ENCODE measurements at places on chromosomes 5 and 9.

- DNase-seq: no peak
These were observed 17.3 kb downstream of the DAPK1 start for GRCh38 chr9:87515006-87515405.

DNA sequence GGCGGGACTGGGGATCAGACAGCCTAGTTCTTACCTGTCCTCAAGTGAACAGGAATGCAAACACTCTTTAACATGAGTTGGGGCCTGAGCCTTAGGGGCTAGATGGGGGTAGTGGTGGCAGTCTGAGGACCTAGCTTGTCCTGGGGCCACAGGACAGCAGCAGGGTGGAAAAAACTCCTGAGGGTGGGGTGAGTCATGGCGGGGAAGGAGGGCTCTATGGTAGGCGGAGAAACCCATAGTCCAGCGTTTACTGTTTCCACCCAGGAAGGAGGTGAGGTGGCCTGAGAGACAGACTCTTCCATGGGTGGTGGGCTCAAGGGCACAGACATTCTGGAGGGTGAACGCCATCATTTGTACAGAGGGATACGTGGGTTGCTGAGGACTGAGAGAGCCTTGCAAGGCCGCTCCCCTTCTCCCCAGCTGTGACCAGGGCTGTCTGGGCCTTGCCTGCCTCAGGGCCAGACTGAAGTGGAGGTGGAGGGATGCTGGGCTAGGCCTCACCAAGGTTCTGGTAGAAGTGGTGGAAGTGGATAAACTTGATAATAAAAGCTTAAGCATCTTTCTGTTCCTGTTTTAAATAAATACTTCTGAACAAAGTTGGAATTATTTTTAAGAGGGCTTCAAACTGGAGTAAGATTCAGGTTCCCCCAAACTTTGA lies 1.1 kb upstream of the TSPAN17 start:
- no peak for DNase-seq

DNA sequence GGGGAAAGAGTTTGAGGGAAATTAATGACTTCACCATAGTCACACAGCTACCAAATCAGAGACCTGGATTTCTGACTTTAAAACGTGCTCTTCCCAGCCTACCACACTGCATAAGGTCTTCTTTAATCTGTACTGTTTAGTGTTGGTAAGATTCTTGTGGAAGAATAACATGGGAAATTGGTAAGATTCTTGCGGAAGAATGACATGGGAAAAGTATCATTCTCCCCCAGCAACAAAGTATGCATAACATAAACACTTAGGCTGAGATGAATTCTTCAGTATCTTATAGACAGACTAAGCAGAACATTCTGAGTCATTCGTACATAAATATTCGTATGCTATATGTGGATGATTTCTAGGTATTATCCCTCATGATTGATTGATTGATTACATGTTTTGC lies 170.4 kb downstream of the FOCAD start:
- DNase-seq: no peak

GRCh38 chr5:39076757-39077728 lies 2.8 kb upstream of the RICTOR start:
- no peak for DNase-seq

- DNase-seq: no peak
These were observed 4.0 kb upstream of the CDK5RAP2 start for GRCh38 chr9:120583958-120584369.

GRCh38 chr5:179729303-179729702 lies 3.3 kb upstream of the MAML1 start:
- DNase-seq: no peak

DNA sequence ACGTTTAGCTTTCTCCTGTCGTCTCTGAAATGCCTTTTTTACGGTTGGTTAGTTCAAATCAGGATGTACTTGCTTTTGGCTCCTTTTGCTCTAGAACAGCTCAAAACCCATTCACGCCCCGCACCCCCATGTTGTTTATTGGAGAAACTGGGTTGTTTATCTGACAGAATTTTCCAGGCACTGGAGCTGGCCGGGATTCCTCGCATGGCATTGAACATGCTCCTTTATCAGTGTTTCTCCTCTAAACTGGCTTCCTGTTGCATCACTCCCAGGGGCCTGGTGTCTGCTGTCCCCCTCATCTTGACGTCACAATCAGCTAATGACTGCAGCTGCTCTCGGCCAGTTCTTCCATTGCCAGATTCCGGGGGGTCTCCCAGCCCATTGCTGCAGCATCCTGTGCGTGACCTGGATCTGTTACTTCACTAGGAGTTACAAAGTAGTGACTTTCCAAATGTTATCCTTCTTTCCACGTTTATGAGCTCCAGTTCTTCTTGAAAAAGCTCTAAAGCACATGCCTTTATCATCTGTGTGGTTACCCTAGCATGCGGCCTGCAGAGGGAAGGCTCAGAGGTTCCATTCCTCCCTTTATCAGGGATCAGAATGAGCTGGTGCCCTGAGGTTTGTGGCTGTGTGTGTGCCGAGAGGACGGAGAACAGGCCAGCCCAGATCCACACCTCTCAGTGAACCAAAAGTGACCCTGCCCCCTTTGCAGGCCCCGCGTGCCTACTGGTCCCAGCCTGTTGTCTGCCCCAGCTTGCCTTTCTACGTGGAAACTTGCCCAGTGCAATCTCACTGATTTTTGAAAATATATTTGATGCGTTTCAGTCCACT lies 27.5 kb downstream of the FAM163B start:
- no peak for DNase-seq

DNA sequence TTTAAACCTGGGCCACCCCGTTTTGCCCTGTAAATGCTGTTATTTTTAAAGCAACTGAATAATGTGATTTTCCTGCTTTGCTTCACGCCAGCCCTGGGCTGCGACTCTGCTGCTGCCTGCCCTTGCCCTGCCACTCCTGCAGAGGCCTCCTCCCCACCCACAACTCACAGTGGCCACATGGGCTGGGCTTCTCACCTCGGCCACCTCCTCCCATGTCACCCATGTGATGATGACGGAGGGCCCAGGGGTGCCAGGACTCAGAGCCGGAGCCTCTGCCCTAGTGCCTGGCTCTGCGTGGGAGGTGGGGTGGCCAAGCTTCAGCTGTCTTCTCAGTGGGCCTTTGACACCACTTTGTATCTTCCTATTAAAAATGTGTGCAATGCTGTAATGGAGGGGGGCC lies 48.1 kb upstream of the NKD2 start:
- no peak for DNase-seq

GRCh38 chr9:68631811-68632210 lies 73.2 kb upstream of the PIP5K1B start:
- no peak for DNase-seq

- DNase-seq: no peak
These were observed 110.6 kb downstream of the PAM start for GRCh38 chr5:102865510-102866236.

- no peak for DNase-seq
These were observed 17.7 kb downstream of the RFESD start for GRCh38 chr5:95664204-95664786.

DNA sequence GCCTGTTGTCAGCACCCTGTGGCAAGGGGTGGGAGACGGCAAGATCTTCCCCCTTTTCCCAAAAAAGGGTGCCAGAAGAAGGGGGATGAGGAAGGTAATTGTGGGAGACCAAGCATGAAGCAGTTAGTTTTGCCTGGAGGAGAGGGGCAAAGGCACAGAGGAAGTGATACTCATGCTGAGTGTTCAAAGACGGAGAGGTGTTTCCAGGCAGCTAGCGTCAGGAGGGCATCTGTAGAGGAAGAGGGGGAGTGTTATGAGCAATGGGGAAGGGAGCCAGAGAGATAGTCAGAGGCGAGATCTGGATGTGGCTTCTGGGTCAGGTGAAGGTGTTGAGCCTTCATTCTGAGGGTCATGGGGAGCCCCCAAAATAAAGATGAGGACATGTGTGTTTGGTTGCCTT lies 26.9 kb upstream of the ADAM19 start:
- DNase-seq: no peak

- no peak for DNase-seq
These were observed 117.4 kb upstream of the RORB start for GRCh38 chr9:74379718-74380117.

GRCh38 chr9:110048976-110049698 lies 158.8 kb downstream of the C9orf152 start:
- peak; percentile 15 for DNase-seq

GRCh38 chr5:16774806-16775205 lies 158.0 kb upstream of the RETREG1 start:
- no peak for DNase-seq

DNA sequence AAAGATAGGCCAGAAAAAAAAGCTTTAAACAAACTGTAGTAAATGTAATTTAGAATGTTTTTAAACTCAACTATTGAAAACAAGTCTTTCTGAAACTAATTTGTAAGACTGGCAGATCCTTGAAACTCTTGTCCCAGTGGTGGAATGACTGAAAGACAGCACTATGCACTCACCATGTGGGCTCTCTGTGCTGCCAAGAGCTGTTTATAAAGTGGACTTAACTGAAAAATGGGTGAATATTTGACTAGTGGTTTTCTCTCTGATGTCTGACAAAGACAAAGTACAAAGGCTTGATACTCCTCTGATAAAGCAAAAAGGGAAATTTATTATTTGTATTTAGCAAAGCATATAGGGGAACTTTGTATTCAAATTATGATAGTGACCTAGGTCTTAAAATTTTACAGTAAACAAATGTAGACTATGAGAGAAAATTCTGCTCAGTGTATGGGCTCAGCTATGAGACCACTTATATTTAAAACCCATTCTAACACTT lies 635.4 kb downstream of the NR2F1-AS1 start:
- DNase-seq: no peak

DNA sequence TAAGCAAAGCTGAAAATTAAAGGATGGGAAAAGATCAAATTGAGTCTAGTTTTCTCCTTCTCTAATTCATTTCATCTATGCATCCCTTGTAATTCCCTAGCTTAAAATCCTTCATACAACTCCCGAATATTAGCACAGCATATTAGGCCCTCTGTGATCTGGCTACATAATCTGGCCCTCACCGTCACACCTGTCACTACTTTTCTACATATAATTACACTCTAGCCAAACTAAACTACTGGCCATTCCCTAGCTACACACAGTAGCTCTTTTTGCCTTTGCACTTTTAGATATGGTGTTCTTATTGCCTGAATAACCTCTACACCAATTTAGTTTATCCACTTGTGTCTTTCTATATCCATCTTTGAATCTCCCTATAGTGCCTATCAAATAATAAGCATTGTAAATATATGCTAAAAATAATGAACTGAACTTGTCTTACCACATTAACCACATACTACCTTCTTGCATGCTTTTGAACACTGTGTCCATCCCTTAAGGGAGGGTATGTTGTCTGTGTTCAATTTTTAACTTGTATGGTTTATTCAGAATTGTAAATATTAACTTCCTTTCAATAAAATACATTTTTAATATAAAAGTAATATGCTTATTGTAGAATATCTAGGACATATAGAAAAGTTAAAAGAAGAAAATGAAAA lies 15.9 kb downstream of the RANBP6 start:
- DNase-seq: no peak

- no peak for DNase-seq
These were observed 3.8 kb downstream of the OR2V2 start for GRCh38 chr5:181151146-181151545.

DNA sequence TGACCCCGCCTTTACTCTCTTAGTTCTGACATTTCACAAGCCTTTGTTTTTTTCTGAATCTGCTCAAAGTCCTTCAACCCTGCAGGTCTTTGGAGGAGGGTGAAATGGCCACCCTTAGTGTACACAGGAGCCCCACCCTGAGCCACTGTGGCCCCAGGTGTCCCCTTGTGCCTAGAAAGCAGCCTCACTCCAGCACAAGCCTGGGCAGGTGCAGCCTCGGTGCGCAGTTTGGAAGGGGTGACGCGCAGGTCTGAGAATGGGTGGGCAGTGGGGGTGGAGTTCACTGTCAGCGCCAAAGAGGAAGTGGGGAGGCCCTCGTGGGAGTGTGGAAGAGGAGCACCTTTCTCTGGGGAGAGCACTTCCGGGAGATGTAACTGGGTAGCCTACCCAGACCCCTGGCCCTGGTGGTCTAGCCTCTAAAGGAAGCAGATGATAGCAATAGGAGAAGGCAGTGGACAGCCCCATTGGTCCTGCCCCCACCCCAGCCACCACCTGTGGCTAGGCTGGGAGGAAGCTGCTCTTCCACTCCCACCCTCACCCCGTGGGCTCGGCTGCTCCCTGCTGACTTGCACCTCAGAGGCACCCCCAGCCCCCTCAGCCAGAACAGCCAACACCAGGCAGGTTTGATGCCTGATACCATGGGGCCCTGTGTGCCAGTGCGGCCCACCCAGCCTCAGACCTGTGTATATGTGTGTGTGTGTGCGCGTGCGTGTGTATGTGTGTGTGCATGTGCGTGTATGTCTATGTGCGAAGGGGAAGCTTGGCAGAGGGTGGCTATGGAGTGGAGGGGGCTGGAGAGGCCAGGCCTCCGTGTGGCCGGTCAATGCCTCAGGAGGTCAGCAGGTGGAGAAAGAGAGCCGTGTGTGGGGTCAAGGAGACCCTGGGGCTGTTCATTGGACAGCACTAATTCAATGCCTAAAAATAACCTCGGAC lies 16.8 kb upstream of the DAB2IP start:
- no peak for DNase-seq

DNA sequence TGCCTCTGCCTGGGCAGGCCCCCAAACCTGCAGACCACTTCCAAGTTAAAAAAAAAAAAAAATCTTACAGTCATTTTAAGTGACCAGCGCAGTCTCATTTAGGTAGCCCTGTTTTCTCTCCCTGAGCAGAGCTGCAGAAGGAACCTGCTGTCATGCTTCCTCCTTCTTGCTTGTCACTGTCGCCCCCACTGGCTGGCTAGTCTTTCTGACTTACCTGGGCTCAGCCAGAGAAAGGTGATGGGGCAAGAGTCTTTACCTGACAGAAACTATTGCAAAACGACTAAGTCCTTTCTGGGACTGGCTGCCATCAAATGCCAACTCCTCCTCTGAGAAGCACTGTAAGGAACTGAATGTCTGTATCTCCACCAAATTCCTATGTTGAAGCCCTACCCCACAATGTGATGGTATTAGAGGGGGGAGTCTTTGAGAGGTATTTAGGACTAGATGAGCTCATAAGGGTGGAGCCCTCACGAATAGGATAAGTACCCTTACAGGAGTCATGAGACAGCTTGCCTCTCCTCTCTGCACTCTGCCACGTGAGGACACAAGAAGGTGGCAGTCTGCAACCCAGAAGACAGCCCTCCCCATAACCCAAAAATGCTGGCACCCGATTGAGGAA lies 58.4 kb upstream of the SHC3 start:
- DNase-seq: no peak

DNA sequence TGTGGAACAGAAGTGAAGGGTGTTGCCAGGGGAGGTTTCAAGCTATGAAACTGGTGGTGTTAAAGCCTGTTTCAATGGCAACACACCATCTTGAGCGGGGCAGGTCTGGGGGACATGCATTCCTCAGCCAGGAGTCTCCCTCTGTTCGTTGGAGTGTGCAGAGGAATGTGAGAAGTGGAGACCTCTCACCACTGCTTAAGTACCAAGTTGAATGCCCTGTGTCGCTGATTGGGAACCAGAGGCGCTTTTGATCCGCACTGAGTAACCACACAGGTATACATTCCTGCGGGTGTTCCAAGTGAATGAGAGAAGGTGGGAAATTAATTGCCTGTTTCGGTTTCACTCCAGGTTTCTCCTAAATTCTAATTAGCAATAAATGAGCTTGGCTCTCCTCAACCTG lies 99.4 kb downstream of the LIX1 start:
- no peak for DNase-seq

DNA sequence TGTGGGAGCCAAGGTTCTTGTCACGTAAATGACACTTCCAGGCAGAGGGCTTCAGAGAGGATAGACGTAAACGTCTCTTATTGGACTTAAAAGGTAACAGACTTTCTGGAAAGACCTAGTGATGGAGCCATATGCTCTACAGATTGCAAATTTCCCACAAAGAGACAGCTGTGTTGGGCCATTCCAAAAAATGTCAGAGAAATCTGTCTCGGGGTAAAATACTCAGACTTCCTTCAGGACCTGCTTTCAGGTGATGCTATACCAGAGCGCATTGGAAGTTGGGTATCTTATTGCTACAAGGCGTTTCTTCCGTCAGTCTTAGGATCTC lies 29.2 kb downstream of the PROP1 start:
- no peak for DNase-seq

Measured in cortex of kidney (tissue), 1 donor.